Activated CD4-positive, alpha-beta T cell treated with anti-CD3 and anti-CD28 coated beads for 1 hour (primary cell): ENCODE measurements at places on chromosomes 3 and 15.

DNA sequence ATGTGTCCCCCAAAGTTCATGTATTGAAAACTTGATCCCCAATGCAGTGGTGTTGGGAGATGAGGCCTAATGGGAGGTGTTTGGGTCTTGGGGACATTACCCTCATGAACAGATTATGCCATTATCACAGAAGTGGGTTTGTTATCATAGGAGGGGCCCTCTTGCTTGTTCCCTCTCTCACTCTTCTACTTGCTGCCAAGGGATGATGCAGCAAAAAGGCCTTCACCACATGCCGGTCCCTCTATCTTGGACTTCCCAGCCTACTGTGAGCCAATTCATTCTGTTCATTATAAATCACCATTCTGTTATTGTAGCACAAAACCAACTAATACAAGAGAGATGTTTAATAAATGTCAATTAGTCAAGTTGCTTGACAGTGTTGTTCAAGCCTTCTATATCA lies 47.2 kb downstream of the FAM227B start:
- DNase-seq: no peak

DNA sequence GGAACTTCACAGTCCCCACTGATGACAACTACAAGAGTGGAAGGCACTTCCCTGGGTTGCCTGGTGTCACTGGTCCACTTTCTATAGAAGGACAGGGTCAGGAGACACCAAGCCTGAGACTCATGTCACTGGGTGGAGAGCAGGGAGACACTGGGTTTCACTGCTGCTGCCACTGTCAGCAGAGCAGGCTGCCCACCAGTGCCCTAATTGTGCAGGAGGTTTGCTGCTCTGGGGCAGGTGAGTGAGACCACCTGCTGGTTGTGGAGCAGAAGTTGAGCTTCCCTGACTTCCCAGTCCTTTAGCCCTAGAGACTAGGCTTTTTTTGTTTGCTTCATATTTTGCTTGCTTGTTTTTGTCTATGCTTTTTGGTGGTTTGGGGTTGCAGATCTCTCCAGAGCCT lies 528.4 kb upstream of the RGMA start:
- DNase-seq: no peak

DNA sequence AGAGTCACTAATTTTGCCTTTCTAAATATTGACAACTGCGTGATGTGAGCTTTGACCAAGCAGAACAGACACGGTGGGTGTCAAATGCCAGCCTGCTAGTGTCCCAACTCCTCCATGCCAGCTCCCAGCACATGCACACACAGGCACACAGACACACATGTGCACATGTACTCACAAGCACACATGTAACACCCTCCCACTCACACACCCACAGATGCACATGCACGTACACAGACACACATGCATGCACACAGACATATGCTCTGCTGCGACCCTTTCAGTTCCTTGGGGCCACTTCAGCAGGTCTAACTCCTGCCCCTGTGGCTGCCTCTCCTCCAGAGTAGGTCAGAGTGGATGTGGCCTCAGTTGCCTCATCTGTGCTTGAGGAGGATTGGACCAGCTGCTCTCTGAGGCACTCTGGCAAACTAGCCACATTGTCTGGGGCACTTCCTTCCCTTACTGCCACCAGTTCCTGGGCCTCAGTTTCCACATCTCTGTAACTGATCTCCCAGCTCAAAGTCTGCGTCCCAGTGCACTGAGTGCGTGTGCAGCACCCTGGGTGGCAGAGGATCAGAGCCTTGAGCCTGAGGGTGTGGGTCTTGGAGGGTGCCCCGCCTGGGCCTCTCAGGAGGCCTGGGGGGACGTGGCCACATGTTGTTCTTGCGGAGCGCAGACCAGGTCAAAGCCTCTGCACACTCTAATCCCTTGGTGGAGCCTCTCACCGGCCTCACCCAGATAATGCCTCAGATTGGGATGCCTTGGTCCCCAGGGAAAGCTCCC lies 55.0 kb upstream of the PRR23E start:
- no peak for DNase-seq

DNA sequence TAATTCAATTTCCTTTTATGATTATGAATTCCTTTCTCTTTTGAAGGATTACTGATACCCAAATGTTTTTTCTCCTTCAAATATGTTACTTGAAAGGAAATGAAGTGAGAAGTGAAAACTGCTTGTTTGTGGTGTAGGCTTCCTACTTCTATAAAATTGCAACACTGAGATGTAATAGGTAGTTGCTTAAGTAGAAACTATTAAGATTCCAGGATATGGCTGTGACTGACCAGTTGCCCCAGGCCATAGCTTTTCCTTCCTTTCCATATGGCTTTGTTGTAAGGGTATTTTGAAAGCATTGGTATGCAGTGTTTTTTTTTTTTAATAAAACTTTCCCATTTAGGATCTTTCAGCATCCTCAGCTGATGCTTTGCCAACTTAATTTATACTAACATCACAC lies 28.5 kb downstream of the DNAJC13 start:
- no peak for DNase-seq

GRCh38 chr3:147760085-147760484 lies 350.9 kb downstream of the ZIC1 start:
- DNase-seq: no peak

- DNase-seq: no peak
Measured at GRCh38 chr3:69970827-69971226, 28.7 kb upstream of the SAMMSON start.

GRCh38 chr3:168213920-168214319 lies 118.2 kb upstream of the GOLIM4 start:
- DNase-seq: no peak

DNA sequence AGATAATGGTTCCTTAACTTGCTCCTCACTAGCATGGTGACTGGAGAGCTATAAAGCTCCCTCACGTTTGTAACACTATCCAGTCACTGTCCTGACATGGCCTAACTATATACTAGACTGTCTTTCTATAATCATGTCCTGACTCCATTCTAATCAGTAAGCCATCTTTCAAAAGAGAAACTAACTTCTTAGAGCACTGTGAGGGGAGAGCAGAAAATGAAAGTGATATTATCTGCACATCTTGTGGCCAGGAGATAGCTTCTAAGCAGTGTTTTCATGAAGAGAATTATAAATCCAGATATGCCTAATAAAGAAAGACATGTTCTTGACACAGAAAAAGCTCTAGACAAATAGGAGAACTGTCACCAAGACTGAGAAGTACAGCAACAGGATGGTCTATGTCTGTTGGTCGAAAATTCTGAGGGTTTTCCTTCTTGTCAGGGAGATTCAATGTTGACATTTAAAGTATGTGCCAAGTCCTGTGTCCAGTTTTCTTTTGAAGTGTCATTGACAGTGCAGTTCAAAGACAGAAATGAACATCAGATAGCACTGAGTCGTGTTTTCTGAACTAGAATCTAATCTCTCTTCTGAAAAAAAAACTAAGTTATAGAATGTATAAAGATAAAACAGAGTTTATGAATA lies 230.6 kb upstream of the PEX5L start:
- DNase-seq: no peak

DNA sequence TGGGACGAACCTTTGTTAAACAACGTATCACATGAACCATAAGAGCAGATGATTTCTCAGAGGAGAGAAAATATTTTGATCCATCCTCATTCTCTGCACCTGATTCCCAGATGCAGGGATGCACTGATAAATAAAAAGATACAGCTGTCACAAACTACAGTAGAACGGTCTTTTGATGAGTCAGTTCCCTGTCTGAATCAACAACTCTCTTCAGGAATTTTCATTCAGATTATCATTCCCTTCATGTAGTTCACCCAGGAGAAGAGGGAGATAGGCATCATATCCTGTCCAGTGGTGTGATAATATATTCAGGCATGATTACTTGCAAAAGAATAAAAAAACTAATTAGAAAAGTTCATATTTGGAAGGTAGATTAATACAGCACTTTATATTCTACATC lies 521.5 kb downstream of the PYDC2 start:
- no peak for DNase-seq

- DNase-seq: no peak
Measured at GRCh38 chr15:62835351-62835750, 207.2 kb upstream of the TPM1 start.

- DNase-seq: no peak
Measured at GRCh38 chr3:140377644-140378043, 300.2 kb upstream of the TRIM42 start.

DNA sequence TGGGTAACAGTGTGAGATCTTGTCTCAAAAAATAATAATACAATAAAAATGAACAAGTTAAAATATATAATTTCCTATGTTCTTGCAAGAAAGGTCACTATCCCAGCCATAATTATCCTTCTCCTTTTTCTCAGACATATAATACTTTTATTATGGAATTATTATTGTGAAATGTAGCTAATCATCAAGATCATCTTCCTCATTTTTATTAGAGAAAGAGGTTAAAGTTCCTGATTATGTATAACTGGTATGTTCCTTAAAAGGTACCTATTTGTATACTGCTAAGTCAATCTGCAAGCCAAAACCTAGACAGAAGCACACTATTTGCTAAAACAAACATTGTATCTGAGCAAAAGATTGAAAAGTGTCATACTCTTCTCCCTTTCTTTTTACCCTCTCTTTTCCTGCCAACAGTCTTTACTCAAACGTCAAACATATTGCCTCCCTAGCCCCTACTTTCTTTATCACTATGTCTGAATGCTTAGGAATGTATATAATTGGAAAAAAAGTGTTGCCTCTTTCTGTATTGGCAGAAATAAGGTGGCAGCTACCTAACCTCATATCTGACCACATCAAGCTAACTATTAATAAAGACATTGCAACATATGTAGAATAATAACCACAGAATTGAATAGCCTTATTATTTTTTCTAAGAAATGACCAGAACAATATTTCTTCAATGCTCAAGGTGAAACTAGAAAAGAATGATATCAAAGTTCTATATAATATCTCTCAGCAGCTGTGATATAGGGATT lies 18.5 kb downstream of the SEC11A start:
- no peak for DNase-seq

- no peak for DNase-seq
Measured at GRCh38 chr15:101657968-101658784, 6.0 kb upstream of the TM2D3 start.

DNA sequence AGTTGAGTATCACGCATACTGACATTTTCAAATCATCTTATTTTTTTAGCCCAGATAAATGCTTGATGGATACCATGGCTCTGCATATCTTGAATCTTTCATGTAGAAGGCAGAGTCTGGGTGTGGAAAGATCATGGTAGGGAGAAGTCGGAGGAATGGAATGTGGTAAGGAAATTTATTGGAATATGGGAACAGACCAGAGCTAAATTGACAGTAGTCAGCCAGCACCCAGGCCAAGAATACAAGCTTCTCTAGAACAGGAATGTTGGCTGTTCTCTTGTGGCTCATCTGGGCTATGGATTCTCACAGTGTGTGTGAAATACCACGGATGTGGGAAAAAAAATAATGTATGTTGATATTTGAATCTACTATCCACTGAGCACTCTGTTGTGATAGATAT lies 305.7 kb upstream of the COL8A1 start:
- DNase-seq: no peak

GRCh38 chr3:110956081-110956480 lies 115.5 kb upstream of the NECTIN3 start:
- DNase-seq: no peak

DNA sequence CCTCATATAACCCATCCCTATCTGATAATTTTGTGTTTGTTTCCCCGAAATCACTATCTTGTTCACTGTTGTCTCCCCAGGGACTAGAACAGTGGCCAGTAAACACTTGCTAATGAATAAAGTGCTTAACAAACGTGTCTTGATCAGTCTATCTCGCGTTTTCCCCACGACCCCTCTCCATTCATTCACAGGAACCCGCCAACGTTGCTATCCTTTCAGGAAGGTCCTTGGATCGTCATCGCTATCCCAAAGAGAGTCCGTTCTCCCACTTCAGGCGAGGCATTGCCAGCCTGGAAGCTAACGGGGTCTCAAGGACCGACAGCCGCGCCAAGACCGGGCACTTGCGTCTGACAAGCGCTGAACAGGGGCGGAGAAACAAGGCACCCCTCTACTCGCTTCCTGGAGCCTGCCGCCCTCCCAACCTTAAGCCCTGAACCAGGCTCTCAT lies 344 bp downstream of the LINS1 start:
- no peak for DNase-seq

DNA sequence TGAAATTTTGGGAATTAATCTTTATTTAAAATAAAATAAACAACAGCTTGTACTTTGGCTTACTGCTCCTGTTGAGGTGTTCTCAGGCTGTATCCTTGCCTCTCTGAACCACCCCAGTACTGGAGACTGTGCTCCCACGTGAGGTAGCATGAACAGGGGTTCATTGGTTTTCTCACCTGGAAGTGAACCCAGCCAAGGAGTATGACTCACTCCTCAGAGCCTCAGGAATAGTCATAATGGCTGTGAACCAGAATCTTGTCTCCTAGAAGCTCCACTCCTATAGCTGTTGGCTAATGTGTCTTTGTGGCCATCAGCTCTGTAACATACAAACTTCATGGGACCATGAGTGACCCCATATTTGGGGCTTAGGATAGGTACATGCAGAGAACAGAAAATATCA lies 122.5 kb upstream of the ST8SIA2 start:
- DNase-seq: no peak

DNA sequence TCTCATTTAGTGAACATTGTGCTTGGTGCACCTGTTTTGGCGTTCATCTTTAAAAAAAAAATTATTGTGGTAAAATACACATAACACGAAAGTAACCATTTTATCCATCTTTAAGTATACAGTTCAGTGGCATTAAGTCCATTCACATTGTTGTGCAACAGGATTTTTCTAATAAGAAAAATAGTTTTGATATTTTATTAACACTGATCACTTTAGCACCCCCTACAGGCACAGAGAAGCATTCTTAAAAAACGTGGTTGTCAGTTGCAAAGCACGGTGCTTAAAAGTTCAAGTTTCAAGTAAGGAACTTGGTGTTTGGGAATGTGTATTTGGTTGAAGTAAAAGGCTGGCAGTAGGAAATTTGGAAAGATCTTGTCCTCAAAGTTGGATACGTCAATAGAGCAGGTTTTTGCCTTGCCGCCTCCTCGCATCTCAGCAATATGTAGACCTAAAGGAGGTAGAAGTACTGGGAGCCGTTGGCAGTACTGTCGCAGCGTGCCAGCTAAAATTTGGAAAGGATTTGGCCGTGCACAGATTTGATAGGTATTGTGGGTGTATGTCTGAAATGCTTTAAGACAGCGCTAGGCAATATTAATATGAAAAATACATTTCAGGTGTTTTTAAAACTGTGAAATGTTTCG lies 110.4 kb downstream of the LRRC28 start:
- no peak for DNase-seq

- DNase-seq: no peak
Measured at GRCh38 chr3:72580900-72581299, 267.3 kb downstream of the SHQ1 start.

- DNase-seq: no peak
Measured at GRCh38 chr3:12472796-12473195, 11.5 kb upstream of the TSEN2 start.

DNA sequence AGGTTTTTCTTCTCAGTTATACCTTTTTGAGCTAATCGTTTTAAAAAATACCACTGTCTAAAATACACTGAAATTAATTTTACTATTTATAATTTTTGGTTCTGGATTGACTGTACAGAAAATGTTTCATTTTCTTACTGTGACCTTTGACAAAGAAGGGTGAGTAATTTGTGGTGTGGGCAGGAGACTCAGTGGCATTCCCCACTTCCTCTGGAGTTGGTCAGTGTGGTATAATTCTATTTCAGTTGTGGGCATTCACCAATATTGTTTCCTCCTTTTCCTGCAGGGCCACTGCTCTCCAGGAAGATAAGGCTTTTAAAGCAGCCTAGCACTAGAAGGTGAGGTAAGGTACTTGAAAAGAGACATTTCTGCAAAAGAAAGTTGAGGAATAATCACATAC lies 6.5 kb downstream of the DAG1 start:
- no peak for DNase-seq
